ENCODE measurements at places on chromosomes 16 and 17. TPM values are rescaled to one million over a fixed set of nuclear protein-coding genes. Genes with fewer than 3 reads are reported as not detected.

Gene PLLP
- 1.2 TPM for total RNA-seq

Gene ACE
- 3.4 TPM for total RNA-seq

Gene ENPP7
- not detected for total RNA-seq

Gene TIGD7
- total RNA-seq, result 0.94 TPM

Gene SOCS7
- 9.9 TPM for total RNA-seq

All from A549 treated with dexamethasone at 1 μM for 4 hours (cell line).